ENCODE measurements at places on chromosomes 5 and 9.
A peak's percentile ranks its signal among the peaks of the same experiment; 100 is the strongest.

DNA sequence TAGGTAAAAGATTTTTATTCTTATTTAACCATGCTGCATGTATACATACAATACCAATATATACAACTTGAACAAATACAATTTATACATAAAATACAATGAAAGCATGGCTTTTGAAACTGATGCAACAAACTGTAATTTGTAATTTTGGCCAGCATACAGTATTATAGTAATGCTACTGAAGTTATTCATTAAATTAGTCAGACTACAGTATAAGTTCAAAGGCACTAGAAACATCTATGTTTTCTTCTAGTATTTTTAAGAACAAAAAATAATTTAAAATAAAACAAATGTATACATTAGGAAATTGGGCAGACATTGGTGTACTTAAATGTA is 18.8 kb downstream of the IL4 start:
- no peaks in the 10 kb centered on the region for H3K27me3 ChIP-seq
- peaks cover 14% of the 10 kb centered on the region for H3K4me1 ChIP-seq
- peak overlapping the region; percentile 9 for H3K27ac ChIP-seq
- peaks cover 13% of the 10 kb centered on the region for H3K36me3 ChIP-seq
- DNase-seq, result no peak
- peak overlapping the region; percentile 47 for H3K4me3 ChIP-seq

DNA sequence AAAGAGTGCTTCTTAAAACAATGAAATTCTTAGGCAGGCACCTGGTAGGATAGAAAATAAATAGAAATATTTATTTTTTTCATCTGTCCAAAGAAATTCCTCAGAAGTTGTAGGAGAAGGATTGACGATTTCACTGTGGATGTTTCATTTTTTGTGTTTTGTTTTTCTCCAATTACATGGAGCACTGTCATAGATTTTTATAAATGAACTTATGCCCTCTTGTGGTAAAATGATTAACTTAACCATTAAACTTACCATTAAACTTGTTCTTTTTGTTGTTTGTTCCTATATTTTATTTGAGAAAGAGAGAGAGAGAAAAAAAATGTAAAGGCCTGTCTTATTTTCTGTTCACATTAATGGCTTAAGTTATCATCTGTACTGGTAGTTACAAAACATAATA is 339.2 kb downstream of the PRR16 start:
- no peaks in the 10 kb centered on the region for H3K4me1 ChIP-seq
- no peak for DNase-seq
- H3K36me3 ChIP-seq, result no peaks in the 10 kb centered on the region
- H3K4me3 ChIP-seq, result no peak overlapping the region

- no peaks in the 10 kb centered on the region for H3K36me3 ChIP-seq
- H3K4me1 ChIP-seq, result peaks cover 10% of the 10 kb centered on the region
- no peak for DNase-seq
- H3K27me3 ChIP-seq, result no peaks in the 10 kb centered on the region
These were observed 41.3 kb upstream of the ITGA2 start for GRCh38 chr5:52947851-52948250.

- H3K27me3 ChIP-seq, result no peaks in the 10 kb centered on the region
- DNase-seq, result peak; percentile 46
- H3K36me3 ChIP-seq, result no peaks in the 10 kb centered on the region
- H3K4me3 ChIP-seq, result no peak overlapping the region
- H3K27ac ChIP-seq, result no peak overlapping the region
These were observed 15.1 kb downstream of the GPSM1 start for GRCh38 chr9:136342181-136343120.

DNA sequence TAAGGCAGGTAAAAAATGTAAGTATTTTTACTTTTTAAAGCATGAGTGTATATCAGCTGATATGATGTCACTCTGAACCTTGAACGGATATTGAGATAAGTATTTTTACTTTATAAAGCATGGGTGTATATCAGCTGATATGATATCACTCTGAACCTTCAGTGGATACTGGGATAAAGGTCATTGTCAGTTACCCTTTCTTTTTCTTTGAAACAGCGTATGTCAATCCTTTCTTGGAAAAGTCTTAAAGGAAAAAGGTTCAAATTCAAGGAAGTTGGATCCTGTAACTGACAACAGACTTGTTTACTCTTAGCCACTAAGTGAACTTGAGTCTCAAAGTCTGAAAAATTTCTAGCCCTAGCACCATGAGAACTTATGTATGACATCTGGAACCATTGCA is 61.7 kb upstream of the IFNK start:
- H3K4me3 ChIP-seq, result no peak overlapping the region
- DNase-seq, result no peak
- H3K27me3 ChIP-seq, result peaks cover 6% of the 10 kb centered on the region
- H3K27ac ChIP-seq, result no peak overlapping the region
- H3K4me1 ChIP-seq, result peaks cover 2% of the 10 kb centered on the region
- H3K36me3 ChIP-seq, result no peaks in the 10 kb centered on the region

DNA sequence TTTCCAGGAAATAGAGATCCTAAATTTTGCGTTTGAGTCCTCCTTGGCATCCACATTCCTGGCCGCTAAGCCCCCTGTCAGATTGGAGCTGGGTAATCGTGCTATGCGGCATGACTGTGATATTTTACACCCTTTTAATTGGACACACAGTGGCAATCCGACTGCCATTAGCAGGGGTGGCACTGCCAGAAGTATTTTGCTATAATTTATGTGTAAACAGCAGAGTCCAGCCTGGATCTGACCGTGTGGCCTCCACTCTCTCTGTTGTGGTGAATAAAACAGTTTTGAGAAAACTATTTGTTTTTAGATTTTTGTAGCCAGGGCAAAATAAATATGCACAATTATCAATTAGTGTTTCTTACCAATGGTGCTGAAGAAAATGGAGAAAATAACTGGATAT is 281.0 kb upstream of the IRX2 start:
- no peak for DNase-seq
- H3K27me3 ChIP-seq, result no peaks in the 10 kb centered on the region
- H3K27ac ChIP-seq, result no peak overlapping the region
- H3K36me3 ChIP-seq, result no peaks in the 10 kb centered on the region
